ENCODE measurements at places on chromosomes 13 and 19.

GRCh38 chr19:36120092-36120983 is 5.1 kb downstream of the TBCB start:
- DNase-seq = no peak

GRCh38 chr13:79833991-79834390 is 353.0 kb downstream of the NDFIP2 start:
- peak; percentile 59 for DNase-seq

DNA sequence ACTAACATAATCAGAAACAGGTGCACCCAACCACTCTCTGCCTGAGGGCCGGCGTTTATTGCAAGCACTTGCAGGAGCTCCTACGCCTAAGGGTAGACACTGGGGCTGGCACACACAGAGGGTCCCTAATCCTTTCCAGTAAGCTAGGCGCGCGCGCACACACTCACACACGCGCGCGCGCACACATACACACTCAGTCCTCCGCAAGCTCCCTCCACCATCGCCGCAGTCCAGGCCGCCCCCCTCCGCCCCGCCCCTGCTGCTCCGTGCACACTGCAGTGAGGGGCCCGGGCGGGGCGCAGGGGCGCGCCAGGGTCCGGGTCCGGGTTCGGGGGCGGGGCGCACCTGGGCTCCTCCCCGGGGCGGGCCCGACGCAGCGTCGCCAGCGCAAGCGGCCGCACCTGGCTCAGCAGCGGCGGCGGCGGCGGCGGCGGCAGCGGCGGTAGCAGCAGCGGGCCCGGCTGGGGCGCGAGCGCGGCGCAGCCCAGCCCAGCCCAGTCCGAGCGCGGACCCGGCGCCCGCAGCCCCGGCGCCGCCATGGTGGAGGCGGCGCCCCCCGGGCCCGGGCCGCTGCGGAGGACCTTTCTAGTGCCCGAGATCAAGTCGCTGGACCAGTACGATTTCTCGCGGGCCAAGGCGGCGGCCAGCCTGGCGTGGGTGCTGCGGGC is at the start of gene CAMSAP3:
TSS of gene CAMSAP3 (plus strand) at position 398 of the 668 bp plus-strand sequence. CDS start at position 538, 140 bp downstream.
- DNase-seq = peak; percentile 39

DNA sequence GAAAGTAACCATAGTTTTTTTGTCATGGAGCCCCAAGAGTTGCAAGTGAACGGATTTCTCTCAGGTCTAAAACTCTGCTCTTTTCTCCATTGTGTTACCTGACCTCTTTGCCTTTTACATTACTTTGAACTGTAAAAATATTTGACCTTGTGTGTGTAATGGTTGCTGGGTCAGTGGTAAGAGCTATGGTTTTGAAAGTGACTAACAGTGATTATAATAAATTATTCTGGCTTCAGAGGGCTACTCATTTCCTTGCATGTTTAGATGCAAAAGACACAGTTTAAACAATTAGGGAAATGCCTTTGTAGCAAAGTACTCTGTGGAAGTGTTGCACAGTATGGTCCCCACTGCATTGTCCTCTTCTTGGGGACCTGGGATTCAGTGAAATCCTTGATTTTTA is 29.3 kb upstream of the PSG8 start:
- DNase-seq = no peak

GRCh38 chr13:42786715-42787114 is 5.3 kb downstream of the FAM216B start:
- DNase-seq = no peak

DNA sequence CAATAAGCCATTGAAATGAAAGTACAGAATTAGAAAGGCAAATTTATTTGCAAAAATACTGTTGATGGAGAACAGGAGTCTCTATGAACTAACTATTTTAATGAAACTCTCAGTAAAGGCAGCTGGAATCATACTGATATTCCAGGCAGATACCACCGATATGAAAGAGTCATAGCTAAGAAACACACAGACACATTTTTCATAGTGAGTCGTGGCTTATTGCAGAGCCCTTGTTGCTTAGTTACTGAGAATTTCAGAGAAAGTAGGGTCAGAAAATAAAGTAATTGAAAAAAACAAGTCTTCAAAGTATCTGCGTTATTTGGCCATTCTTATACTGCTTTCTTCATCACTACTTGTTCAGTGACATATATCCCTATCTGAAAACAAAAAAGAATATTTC is 1890.9 kb downstream of the PCDH9 start:
- DNase-seq = no peak

Measured in fibroblast of gingiva (primary cell).